ENCODE measurements at places on chromosomes 5 and 9. TPM values are rescaled to one million over a fixed set of nuclear protein-coding genes. Genes with fewer than 3 reads are reported as not detected.

DNA sequence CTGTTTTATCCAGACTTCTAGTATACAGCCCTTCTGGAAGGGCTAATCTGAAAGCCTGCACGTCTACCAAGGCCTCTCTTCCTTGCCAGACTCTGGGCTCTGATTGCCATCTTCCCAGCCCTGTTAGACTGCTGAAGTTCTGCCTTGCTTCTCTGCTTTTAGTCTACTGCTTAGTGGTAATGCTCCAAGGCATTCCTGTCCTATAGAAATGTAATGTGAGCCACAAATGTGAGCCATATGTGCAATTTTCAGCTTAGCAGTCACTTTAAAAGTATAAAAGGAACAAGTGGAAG lies 32.1 kb downstream of the WNK2 start:
- peaks cover 16% of the 10 kb centered on the region for H3K4me1 ChIP-seq
- no peak overlapping the region for H3K27ac ChIP-seq

DNA sequence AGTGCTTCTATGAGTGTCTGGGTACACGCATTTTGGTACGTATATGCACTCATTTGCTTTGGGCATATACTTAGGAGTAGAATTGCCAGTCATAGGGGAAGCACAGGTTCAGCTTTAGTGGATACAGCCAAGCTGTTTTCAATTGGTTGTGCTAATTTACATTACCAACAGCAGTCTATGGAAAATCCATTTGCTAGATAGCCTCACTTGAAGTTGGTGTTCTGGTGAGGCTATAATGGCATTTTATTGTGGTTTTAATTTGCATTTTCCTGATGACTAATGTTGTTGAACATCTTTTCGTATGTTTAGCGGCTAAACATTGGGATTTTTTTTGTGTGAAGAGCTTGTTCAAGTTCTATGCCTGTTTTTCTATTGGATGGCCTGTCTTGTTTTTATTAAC lies 76.8 kb upstream of the ANKH start:
- H3K27me3 ChIP-seq, result no peaks in the 10 kb centered on the region
- H3K4me1 ChIP-seq, result no peaks in the 10 kb centered on the region
- no peak overlapping the region for H3K4me3 ChIP-seq
- H3K27ac ChIP-seq, result no peak overlapping the region
- H3K36me3 ChIP-seq, result no peaks in the 10 kb centered on the region

GRCh38 chr5:125411071-125411743 lies 664.8 kb upstream of the ZNF608 start:
- H3K27me3 ChIP-seq, result no peaks in the 10 kb centered on the region
- peaks cover 29% of the 10 kb centered on the region for H3K4me1 ChIP-seq
- no peaks in the 10 kb centered on the region for H3K36me3 ChIP-seq
- H3K4me3 ChIP-seq, result no peak overlapping the region
- H3K27ac ChIP-seq, result peak overlapping the region; percentile 91

DNA sequence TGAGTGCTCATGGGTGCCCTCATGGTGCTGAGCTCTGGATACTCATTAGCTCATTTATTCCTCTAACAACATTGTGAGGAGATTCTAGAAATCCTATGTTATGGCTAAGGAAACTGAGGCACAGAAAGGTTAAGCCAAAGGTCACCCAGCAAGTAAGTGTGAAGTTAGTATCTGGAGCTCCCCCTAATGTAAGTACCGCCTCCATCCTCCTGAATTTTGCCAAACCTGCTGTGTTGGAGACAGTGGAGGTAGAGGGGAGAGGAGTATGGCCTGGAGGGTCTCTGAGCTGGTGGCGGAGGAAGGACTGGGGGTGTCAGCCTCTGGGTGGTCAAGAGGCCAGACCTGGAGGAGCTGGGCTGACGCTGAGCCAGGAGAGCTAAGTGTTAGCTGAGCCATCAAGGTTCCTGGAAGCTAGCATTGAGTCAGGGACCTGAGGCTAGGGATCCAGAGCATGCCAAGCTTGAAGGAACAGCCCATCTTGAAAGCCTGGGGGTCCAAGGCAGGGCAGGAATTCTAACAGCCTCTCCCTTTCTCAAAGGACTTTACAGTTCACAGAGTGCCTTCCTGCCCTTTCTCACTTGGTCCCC lies 114.8 kb downstream of the RGS3 start:
- no peak for DNase-seq
- no peaks in the 10 kb centered on the region for H3K27me3 ChIP-seq
- peaks cover 6% of the 10 kb centered on the region for H3K36me3 ChIP-seq
- H3K27ac ChIP-seq, result no peak overlapping the region

DNA sequence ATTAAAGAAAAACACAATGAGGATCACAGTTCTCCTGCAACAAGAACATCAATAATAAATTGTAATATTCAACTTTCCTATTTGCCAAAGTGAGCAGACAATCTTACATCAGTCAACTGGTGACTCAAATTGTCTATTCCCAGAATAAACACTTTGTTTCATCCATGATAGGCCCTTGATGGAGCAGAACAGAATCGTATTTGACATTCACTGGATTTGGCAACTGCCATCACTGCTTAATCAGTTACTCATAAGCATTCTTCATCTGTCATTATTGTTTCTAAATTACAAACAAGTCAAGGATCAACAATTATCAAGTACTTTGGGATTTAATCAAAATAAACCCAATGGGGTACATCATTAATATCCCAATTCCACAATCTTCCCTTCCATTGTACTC lies 398.4 kb downstream of the GABRG2 start:
- no peak overlapping the region for H3K4me3 ChIP-seq
- no peaks in the 10 kb centered on the region for H3K36me3 ChIP-seq
- H3K27me3 ChIP-seq, result no peaks in the 10 kb centered on the region
- no peak overlapping the region for H3K27ac ChIP-seq
- no peak for DNase-seq

DNA sequence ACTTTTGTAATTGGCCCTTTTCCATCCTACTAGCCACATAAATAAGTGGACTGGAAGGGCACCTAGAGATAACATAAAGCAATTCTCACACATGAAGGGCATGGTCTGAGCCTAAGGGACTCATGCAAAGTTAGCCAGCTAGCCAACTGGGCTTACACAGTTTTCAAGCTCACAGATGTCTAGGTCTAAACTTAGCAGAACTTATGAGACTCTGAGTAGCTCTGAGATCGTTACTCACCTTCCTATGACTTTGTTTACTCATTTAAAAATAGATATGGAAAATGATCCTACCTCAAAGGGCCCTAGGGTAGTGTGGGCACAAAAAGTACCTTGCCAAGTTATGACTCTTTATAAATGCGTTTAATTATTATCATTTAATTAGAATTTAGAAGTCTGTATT lies 410.4 kb upstream of the MPDZ start:
- no peaks in the 10 kb centered on the region for H3K36me3 ChIP-seq
- no peaks in the 10 kb centered on the region for H3K4me1 ChIP-seq
- H3K4me3 ChIP-seq, result no peak overlapping the region

GRCh38 chr5:10856683-10857337 lies 95.8 kb upstream of the DAP start:
- H3K4me1 ChIP-seq, result peaks cover 22% of the 10 kb centered on the region
- no peak overlapping the region for H3K27ac ChIP-seq
- peak; percentile 50 for DNase-seq
- H3K36me3 ChIP-seq, result no peaks in the 10 kb centered on the region
- peaks cover 5% of the 10 kb centered on the region for H3K27me3 ChIP-seq

DNA sequence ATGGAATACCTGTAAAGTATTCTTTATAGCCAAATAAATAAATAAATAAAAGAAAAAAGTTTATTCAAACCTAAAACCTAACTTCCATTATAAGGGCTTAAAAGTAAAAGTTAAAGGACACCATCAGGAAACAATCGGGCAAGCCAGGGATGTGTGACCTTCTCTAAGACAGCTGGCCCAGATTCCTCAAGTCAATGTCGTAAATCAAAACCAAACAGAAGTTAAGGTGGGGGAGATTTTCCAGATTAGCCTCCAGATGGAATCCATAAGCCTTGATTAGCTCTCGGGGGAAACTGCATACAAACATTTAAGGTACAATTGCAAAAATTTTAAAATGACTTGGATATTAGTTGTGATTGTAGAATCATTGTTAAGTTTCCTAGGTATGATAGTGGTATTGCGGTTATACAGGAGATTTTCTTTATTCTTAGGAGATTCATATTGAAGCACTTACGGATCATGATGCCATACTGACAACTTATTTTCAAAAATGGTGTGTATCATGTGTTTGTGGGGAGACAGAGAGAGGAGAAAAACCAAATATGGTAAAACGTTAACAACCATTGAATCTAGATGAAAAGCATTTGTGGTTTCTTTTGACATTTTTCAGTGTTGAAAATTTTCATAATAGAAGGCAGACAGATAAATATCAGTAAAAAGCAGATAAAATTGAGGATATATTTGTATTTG lies 21.5 kb upstream of the MGAT1 start:
- no peak overlapping the region for H3K27ac ChIP-seq
- no peaks in the 10 kb centered on the region for H3K27me3 ChIP-seq
- peaks cover 4% of the 10 kb centered on the region for H3K4me1 ChIP-seq
- no peak overlapping the region for H3K4me3 ChIP-seq

DNA sequence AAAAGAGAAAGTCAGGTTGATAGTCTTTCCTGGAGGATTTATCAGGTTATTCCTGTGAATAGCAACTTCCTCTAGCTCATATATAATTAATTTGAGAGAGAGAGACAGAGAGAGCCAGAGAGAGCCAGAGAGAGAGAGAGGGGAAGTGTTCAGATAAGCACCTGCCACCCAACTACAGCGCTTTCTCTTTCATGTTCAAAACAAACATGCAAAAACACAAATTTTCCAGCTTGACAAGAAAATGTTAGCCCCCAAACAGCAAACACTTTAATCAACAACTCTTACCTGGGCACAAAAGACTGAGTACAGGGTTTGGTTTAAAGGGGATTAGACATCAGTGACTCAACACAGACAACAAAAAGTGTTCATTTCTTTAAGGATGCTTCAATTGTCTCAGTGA lies 61.7 kb upstream of the PLPP6 start:
- H3K27ac ChIP-seq, result no peak overlapping the region
- DNase-seq, result no peak
- no peaks in the 10 kb centered on the region for H3K27me3 ChIP-seq
- no peak overlapping the region for H3K4me3 ChIP-seq
- H3K4me1 ChIP-seq, result no peaks in the 10 kb centered on the region

DNA sequence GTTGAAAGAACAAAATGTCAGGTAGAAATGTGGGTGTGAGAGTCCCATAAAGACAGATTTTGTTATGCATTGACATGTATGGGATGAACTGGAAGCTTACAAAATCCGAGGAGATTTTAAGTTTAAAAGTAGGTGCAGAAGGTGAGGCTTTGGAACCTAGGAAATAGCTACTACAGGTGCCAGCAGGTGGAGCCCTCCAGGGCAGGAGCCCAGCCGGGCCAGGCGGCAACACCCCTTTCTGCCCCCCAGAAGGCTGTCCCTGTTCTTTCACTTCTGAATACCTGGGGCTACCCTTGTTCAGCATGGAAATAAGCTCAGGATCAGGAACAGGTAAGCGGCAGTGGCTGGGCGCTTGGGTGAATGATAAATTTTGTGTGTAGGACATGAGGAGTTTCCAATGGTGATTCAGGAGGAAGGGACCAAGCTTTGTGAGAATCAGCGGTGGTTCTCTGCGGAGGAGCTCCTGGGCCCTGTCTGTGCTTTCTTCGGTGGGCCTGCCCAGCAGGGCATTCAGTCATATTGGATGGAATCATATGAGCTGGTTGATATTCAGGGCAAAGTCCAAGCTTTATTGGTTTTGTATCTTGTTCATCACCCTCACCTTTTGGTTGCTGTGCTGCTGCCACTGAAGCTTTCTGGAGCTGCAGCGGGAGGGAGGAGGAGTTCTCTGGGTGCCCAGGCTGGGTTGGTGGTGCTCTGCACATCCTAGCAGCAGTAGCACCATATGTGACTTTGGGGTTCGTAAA lies 12.3 kb downstream of the PCBD2 start:
- no peaks in the 10 kb centered on the region for H3K4me1 ChIP-seq
- H3K27ac ChIP-seq, result no peak overlapping the region
- H3K4me3 ChIP-seq, result no peak overlapping the region
- peaks cover 32% of the 10 kb centered on the region for H3K36me3 ChIP-seq
- DNase-seq, result no peak

GRCh38 chr5:132812123-132812765 lies 858 bp upstream of the SOWAHA start:
- no peak overlapping the region for H3K4me3 ChIP-seq
- peaks cover 14% of the 10 kb centered on the region for H3K4me1 ChIP-seq
- no peak overlapping the region for H3K27ac ChIP-seq
- peaks cover 37% of the 10 kb centered on the region for H3K27me3 ChIP-seq
- H3K36me3 ChIP-seq, result no peaks in the 10 kb centered on the region

DNA sequence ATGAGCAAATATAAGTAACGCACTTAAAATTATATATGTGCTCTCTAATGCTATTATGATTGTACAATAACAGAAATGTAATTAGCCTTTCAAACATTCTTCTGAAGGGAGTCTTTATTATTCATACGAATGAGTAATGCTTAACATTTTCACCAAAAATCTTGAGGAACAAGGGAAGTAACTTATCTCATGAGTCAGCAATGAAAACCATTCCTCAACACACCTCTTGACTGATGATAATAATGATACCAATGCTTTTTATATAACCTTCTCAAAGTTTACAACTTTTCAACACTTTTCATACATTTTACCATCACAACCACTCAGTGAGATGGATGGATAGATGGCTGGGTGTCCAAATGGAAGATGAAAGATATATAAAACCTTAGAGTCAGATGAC lies 369.3 kb downstream of the BNC2 start:
- H3K27me3 ChIP-seq, result no peaks in the 10 kb centered on the region
- no peak for DNase-seq
- H3K27ac ChIP-seq, result no peak overlapping the region
- H3K4me1 ChIP-seq, result no peaks in the 10 kb centered on the region
- H3K4me3 ChIP-seq, result no peak overlapping the region

- H3K4me3 ChIP-seq, result no peak overlapping the region
- no peak for DNase-seq
- no peaks in the 10 kb centered on the region for H3K36me3 ChIP-seq
- no peaks in the 10 kb centered on the region for H3K27me3 ChIP-seq
- H3K27ac ChIP-seq, result no peak overlapping the region
Measured at GRCh38 chr9:16090907-16091629, 538.2 kb downstream of the CCDC171 start.

The FCN2 gene
- polyA plus RNA-seq, result not detected

The OTULINL gene
- 24.6 TPM for polyA plus RNA-seq

The PRSS3 gene
- polyA plus RNA-seq, result 20.1 TPM

The ABL1 gene
- polyA plus RNA-seq, result 72.7 TPM

The HAPLN1 gene
- 7.4 TPM for polyA plus RNA-seq

The SPAG8 gene
- 16.5 TPM for polyA plus RNA-seq

The FUBP3 gene
- polyA plus RNA-seq, result 91.8 TPM

The CDX1 gene
- not detected for polyA plus RNA-seq

The LRRC19 gene
- 0.44 TPM for polyA plus RNA-seq

The SLCO6A1 gene
- not detected for polyA plus RNA-seq

The LCNL1 gene
- polyA plus RNA-seq, result 3.8 TPM

The RASEF gene
- 1.2 TPM for polyA plus RNA-seq

The SLIT3 gene
- 22.5 TPM for polyA plus RNA-seq

The PHAX gene
- polyA plus RNA-seq, result 97.5 TPM

The ADAMTSL1 gene
- 21.7 TPM for polyA plus RNA-seq

The GPR150 gene
- polyA plus RNA-seq, result 0.42 TPM

All from spinal cord (tissue), 10 donors.